ENCODE measurements at places on chromosomes 11 and 22.
A peak's percentile ranks its signal among the peaks of the same experiment; 100 is the strongest.

DNA sequence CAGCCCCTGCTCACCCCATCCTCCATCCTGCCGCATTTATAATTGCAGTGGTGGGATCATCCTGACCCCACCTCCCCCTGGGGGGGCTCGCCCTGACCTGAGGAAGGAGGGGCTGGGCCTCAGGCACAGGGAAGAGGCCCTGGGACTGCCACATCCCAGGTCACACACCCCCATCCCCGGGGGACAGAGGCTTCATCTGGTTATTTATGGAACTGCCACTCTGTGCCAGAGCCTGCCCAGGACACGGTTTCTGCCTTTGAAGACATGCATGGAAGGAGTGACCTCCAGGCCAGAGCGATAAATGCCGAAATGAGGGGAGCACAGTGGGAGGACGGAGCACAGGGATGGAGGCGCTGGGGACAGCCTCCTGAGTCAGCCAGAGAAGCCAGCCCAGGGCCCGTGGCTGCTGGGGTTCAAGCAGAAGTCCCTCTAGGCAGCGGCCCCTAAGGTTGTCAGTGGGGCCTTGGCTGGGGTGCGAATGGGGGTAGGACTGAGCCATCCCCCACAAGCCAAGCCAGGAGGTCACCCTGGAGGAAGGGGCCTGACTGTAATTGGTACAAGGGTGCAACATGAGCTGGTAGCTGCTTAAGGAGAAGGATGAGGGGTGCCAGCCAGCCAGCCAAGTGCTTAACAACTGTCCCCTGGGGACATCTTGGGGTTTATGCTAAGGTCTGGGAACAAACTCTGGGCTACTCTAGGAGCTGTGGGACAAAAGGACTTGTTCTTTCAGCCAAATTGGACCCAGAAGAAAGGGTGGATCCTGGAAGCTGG is 51.4 kb upstream of the SHISAL1 start:
- DNase-seq: no peak

DNA sequence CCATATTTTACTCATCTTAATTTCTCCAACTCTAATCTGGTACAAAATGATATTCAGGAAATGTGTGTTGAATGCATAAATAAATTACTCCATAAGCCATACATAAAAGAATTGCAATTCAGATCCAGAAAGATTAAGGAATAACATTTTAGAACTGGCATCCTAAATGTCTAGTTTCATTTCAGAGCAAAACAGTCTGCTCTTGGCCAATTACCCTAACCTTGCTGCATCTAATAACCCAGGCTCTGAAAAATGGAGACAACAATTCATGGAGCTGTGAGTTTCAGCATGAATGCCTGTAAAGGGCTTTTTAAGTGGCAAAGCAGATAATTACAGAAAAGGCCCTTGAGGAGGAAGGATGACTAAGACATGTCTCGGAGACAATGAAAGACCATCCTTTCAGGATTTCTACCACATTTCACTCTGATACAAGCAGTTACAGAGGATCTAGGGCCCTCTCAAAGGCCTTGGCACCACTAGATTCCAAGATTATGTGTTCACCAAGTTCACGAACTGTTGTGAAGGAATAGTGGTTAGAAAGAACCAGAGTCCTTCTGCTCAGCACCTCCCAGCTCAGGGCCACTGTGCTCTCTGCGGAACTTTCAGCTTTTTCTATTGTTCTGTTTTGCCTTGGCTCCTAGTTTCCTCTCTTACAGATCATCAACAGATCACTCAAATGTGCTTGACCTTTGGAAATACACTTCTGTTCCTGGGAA is 157.6 kb upstream of the BLID start:
- DNase-seq: no peak

DNA sequence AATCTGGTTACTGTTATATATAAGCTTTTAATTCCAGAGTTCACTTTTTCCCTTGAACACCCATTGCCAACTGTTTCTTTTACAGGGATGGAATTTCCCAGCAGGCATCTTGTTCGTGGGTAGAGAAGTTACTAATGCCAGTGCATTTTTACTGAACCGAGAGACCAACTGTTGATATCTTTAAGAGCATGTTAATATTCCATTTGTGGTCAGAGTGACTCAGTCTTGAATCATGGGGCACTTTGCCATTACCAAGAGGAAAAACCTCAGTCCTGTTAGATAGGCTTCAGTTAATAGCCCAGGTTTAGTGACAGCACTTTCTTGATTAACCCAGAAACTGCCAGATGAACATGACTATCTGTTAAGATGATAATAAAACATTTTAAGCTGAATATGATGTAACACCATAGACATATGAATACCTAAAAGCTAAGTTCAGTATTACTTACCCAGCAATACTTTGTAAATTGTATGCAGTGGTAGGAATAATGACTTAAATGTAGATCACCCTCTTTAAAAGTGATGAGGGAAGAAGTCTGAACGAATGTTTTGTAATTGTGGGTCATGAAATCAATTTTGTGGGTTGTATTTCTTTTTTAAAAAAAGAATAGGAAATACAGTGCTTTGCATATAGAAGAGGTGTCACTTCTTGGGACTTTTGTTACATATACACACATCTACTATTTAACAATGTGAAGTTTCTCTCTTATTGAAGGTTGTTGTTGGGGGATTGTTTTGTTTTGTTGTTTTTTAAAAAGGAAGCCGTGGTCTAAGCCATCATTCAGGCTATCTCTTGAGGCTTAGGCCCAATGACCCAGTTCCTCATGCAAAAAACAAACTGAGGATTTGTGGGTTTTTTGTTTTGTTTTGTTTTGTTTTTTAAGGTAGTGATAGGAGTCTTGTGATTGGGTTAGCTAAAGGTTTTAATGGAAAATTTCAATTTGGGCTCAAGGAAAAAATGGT is 79.2 kb upstream of the GRIK4 start:
- no peak for DNase-seq

- peak; percentile 60 for DNase-seq
These were observed 86.0 kb upstream of the CADM1 start for GRCh38 chr11:115590254-115590653.

DNA sequence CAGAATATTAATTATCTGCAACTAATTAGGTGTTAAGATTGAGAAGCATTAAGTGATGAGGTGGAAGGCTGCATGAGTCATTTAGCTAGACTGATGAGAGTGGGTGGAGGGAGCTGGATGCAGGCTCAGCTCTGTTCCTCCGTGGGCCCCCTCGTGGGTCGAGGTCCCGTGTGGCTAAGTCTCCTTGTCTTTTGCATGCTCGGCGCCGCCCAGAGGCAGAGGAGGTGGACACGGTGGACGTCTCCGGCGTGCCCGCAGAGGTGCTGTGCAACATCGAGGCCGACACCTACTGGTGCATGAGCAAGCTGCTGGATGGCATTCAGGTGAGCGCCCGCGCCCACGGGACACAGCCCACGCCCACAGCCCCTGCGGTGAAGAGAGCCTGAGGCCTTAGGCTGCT is 211.6 kb downstream of the TBC1D22A start:
- no peak for DNase-seq

- DNase-seq: peak; percentile 6
These were observed 76.0 kb downstream of the CWC15 start for GRCh38 chr11:94897330-94897768.

GRCh38 chr11:119794756-119795155 is 65.8 kb upstream of the NECTIN1 start:
- DNase-seq: no peak
